ENCODE measurements at places on chromosomes 7 and 10.

DNA sequence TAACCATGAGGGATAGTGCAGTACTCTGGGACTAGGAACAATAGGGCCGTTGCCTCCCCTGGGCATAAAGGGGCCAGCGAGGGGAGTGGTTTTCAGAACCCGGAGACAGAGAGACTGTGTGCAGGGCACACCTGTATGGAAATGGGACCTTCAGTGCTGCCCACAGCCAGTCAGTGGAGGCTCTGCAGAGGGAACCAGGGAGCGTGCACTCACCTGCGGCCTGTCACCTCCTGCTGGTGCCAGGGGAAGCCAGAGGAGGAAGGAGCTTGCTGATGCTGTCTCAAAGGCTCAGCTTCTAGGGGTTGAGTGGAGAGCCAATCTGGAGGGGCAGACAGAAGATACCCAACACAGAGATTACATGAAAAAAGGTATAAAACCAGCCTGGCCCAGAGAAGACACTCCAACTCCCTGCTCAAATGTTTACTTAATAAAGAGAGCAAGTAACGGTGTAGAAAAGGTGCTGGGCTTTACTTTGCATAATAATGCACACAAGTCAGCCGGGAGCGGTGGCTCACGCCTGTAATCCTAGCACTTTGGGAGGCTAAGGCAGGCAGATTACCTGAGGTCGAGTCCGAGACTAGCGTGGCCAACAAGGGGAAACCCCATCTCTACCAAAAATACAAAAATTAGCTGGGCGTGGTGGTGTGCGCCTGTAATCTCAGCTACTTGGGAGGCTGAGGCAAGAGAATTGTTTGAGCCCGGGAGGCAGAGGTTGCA is 35.5 kb upstream of the WAPL start:
- DNase-seq, result no peak

DNA sequence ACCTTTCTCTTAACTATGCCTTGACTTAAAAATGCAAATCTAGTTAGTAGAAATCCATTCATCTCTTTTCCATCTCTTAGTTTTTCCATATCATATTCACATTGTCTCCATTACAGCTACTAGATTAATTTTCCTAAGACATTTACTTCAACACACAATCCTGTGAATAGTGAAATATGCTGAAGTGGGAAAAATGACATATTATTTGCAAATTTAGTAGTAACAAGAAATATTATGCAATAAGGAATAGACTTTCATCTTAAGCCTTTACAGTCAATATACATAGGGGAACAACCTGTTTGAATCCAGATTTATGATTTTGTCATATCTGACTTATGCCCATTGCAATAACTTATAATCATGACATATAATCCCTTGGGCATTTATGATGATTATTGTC is 277.0 kb upstream of the IMMP2L start:
- DNase-seq, result no peak

GRCh38 chr10:82319074-82319473 is 444.1 kb downstream of the NRG3 start:
- no peak for DNase-seq

DNA sequence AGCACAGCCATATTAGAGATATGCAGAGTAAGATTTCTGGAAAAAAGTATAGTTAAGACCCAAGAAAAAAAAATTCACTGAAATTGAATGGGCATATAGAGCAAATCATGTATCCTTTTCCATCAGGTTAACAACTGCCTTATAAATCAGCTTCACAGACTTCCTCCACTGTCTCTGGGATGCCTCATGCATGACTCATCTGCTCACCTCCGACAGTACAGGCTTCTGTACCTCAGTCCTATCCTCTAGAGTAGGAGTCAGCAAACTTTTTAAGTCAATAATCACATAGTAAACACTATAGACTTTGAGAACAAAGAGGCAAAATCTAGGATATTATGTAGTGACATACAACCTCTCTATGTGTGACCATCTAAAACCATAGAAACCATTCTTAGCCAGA is 211.6 kb upstream of the SP8 start:
- no peak for DNase-seq

DNA sequence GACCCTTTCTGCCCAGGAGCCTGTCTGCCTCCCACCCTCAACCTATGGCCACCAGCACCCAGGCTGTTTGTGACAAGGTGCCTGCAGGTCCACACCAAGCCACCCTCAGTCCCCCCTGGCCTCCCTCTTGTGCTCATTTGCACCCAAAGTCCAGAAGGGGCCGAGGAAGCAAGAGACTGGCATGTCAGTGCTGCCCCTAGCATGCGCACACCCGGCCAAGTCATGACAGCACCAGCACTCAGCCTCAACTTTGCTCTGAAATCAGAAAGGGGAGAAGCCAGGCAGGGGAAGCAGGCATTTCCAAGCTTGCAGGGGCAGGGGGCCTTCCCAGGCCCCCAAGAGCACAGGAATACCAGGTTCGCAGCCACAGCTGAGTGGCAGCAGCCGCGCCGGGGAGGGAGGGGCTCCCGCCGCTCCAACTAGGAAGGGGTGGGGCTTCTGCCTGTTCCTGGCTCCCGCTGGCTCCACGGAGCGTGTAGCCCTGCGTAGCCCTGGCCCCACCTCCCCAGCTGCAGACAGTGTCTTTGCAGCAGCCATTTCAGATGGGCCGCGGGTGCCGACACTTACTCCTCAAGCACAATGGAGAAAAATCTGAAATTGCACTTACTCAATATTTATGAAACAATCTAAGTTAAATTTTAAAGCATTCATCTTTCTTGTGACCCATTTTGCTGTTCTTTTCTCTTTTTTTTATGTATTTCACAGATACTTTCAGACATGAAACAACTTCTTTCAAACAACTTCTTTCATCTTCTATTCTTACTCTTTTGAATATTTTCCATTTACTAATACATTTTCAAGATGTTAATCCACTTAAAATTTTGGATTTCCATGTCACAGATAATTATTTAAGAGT is 54.9 kb upstream of the ABCB5 start:
- DNase-seq, result no peak

DNA sequence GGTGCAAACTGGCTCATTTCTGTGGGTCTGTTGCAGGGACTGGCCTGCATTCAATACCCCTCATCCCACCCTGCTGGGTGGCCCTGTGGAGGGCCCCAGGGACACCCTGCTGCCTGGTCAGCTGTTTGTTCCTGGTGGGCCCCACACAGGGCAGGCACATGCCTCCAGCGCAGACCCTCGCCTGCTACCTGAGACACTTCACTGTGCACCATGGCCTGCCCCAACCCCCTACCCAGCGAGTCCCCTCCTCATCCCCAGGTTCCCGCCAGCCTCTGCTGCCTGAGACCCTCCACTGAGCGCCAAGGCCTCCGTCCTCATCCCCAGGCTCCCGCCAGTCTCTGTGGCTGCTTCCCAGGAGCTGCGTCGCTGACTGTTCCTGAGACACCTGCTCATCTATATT is 16.8 kb downstream of the GPR146 start:
- no peak for DNase-seq
